ENCODE measurements at places on chromosomes 16 and 17. TPM values are rescaled to one million over a fixed set of nuclear protein-coding genes. Genes with fewer than 3 reads are reported as not detected.

The EFCAB5 gene
- not detected for total RNA-seq

The TPSD1 gene
- not detected for total RNA-seq

DNA sequence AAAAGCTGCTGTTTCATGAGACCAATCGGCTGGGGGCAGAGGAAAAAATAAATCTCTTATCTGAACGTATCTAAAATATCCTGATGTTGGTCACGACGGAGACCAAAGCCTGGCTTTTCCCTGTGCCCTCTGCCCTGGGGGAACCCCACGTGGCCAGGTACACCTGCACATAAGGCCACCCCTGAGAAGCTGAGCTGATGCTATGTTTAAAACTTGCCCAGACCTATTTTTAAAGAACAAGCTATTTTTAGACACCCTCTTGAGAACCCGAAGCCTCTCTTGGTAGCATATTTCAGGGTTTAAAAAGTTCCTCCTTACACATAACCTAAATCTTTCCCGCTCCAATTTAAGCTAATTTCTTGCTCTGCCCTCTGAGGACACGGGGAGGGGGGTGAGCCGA lies 210.4 kb downstream of the GSG1L start:
- no peak for DNase-seq

DNA sequence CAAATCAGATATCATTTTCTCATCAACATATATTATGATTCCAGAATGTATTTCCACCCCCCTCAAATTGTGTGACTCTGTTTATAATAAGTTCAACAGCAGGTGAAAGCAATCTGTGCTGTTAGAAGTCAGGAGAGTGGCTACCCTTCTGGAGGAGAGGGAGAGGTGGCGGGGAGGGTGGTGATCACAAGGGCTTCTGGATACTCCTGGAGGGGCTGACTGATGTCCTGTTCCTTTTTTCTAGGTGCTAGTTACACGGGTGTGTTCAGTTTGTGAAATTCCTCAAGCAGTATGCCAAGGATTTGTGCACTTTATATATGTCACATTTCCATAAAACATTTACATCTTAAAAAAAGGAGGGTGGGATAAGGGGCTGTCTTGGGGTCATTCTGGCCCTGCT lies 119.1 kb downstream of the IRF8 start:
- DNase-seq, result no peak

- no peak for DNase-seq
Measured at GRCh38 chr16:57021757-57022156, 32.4 kb downstream of the NLRC5 start.

GRCh38 chr16:11232852-11233726 lies 22.9 kb downstream of the SOCS1 start:
- DNase-seq, result no peak

DNA sequence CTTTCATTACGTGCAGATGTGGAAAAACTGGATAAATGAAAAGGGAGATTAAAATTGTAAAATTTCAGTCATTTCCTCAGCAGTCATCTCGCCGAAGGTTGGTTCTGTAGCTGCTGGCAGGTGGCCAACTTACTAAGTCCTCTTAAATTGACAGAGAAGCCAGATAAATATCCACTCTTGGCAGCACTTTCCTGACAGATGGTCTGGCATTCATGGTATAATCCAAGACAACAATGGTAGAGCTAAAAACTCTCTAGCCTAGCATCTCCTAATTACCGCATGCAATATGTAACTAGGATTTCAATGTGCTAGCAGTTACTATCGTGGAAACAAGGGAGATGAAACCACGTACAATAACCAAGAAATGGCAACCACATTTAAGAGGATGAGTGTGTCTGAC lies 306.3 kb downstream of the CNTNAP4 start:
- DNase-seq, result no peak

GRCh38 chr17:10614536-10615155 lies 42.5 kb downstream of the MYH3 start:
- peak; percentile 45 for DNase-seq

GRCh38 chr16:27304102-27304501 lies 9.7 kb upstream of the IL4R start:
- DNase-seq, result no peak

DNA sequence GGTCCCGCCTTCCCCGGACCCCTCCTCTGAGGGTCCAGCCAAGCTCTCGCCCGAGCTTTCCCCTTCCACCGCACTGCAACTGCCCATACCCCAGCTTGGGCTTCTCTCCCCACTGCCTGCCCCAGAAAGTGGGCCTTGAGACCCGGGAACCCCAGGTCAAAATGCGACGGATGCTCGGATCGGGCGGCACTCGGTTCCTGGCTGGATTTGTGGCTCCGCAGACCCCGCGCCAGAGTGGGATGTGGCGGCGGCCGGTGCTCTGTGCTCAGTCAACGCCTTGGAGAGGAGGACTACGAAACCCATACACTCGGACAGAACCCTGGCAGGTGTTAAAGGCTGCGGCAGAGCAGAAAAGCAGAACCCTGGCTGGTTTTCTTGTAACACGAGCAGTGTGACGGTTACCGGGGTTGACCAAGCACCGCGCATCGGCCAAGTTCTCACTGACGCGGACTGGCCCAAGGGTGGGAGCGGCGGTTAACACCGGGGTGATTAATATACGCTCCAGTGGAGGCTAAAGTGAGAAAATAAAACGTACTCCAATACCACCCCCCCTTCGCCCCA lies 885 bp upstream of the SLFN13 start:
- no peak for DNase-seq

GRCh38 chr17:12952012-12952411 lies 65.8 kb downstream of the ELAC2 start:
- DNase-seq, result no peak
